ENCODE measurements at places on chromosomes 12 and 14.

GRCh38 chr14:40838601-40839000 is 768.1 kb upstream of the LRFN5 start:
- DNase-seq: no peak

- no peak for DNase-seq
Measured at GRCh38 chr12:3284405-3284804, 206.6 kb upstream of the PRMT8 start.

DNA sequence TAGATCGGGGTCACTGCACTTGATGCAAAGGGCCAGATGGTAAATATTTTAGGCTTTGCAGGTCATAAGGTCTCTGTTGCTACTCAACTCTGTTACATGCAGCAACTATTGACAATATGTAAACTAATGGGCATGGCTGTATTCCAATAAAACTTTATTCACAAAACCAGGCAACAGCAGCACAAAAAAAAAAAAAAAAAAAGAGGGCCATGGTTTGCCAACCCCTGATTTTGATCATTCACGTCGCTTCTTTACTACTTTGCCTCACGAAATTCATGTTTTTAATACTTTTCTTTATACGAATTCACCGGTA is 152.9 kb downstream of the RBM19 start:
- DNase-seq: no peak

DNA sequence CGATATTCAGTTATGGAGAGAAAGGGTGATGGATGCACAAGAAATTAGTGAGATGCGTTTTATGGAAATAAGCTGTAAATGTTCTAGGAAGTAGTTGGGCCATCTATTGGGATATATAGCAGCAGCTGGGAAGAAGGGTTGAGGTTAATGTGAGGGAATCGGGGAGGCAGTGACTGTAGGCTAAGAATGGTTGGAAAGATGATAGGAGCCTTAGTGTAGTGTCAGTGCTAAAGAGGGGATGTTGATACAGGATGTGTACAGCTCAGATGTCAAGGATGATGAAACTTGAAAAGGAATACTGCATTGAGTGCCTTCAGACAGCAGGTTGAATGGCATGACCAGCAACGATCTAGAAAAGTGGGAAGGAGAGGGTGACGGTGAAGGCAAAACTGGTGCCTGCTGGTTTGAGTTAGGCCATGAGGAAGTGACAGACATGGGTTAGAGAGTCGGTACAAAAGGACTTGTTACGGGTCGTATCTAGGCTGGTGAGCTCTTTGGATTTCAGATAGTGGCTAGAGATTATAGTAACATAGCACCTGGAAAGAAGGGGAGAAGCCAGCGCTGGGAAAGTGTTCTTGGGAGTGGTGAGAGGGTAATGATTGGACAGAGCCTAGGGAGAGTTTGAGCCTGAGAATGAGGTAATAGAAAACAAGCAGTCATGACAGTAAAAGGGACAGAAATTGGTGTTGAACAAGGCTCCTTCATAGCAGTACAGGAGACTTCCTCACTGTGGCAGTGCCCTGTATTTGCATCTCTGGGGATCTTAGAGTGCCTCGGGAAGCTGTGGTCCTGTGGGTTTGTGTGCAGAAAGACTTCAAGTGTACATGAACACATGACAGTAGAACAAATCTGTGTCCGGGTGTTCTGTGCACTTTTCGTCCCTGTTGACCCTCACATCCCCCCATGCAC is 9.6 kb downstream of the MARS1 start:
- DNase-seq: no peak

DNA sequence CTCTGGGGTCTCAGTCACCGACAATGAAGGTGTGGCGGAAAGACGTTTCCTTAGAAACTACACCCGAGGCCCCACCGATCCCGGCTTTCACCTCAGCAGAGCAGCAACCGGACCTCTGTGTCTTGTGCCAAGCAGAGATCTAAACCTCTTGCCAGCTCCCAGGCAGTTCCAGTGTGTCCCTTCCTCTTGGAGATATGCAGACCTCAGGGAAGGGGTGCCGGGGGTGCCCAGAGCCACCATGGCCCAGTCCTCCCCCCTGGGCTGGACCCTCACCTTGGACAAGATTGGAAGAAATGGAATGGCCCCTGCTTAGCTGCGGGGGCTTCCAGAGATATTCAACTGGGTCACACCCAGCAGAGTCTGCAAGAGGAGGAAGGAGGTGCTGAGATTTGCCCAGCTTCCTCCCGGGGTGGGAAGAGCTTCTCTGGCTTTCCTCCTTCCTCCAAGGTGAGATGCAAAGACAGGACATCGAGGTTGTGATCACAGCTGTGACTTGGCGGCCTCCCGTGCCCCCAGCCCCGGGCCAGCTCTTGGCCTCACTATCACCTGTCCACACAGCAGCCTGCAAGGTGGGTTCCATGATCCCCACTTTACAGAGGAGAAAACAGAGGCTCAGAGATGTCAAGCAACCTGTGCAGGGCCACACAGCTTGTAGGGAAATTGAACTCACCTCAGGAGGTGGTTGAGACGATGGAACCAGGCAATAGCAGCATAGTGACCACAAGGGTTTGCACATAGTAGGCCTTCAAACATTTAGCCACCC is 281.7 kb upstream of the RTL1 start:
- DNase-seq: no peak

DNA sequence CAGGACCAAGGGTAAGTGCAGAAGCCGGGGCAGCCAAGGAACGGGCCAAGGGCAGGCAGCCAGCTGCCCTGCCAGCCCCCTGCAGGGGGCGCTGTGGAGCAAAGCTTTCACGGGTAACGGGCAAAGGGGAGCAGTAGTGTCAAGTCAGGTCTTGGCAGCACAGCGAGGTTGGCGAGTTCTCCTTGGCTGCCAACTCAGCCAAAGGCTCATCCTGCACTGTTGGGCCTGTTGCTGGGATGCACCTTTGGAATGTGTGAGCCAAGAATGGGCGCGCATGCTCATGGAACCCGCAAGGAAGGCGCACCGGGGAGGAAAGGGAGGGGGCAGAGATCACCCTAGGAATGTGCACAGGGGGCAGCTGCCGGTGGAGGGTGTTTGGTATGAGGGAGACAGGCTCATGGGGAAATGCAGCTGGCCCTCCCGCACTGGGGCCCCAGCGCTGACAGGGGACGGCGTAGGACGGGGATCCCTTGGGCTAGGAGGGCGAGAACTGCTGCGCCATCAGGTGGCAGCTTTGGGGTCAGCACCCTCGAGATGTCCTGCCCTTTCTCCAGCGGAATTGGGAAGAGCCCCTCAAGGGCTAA is 138.0 kb downstream of the ASCL4 start:
- peak; percentile 22 for DNase-seq

- no peak for DNase-seq
Measured at GRCh38 chr12:82627799-82628198, 58.9 kb upstream of the TMTC2 start.

DNA sequence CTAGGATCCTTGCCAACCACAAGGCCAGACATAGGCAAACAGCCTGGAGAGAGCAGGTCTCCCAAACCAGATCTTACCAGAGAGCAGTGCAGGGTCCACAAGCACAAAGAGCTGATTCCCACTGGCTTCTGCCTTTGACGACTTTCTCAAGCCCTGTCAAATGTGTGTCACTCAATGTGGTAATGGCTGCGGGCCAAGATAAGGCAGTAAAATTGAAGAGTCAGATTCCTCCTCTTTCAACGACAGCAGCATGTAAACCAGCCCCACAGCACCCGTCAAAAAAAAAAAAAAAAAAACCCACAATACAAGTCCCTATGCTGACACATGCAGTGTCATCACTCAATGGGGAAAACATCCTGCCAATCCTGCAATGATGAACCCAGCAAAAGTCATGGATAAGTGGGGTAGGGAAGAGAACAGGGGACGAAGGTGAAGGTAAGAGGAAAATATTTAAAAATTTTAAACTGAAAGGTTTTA is at the start of gene STON2:
TSS of gene STON2 (minus strand) at position 123 of the 477 bp plus-strand sequence. CDS start 1,942 bp downstream, outside the sequence.
- DNase-seq: no peak

- DNase-seq: no peak
Measured at GRCh38 chr12:66379616-66380015, 77.3 kb downstream of the HELB start.
